ENCODE measurements at places on chromosomes 2 and 18.

GRCh38 chr2:27080140-27080469 is 1.7 kb downstream of the EMILIN1 start:
- no peak for DNase-seq

DNA sequence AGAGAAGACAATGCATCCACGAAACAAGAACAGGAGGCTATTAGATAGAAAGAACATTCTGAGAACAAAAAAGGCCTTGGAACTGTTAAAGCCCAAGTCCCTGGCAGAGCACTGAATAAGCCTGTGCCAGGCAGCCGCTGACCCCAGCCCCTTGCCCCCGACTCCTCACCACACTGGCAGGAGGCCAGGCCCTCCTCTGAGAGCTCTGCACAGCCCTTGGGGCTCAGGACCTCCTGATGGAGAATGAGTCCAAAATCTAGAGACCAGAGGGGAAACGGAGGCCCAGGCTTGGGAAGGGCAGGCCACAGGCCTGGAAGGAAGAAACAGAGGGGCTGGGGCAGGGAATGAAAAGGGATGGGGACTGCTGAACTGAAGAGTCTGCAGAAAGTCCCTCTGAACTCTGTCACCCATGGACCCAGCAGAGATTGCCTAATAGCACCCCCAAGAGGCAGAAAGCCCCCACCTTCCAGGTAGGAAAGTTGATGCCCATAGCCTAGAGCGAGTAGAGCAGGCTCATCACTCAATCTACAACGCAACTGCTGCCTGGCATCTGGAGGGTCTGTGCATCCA is 18.3 kb upstream of the TNS1 start:
- DNase-seq = no peak

DNA sequence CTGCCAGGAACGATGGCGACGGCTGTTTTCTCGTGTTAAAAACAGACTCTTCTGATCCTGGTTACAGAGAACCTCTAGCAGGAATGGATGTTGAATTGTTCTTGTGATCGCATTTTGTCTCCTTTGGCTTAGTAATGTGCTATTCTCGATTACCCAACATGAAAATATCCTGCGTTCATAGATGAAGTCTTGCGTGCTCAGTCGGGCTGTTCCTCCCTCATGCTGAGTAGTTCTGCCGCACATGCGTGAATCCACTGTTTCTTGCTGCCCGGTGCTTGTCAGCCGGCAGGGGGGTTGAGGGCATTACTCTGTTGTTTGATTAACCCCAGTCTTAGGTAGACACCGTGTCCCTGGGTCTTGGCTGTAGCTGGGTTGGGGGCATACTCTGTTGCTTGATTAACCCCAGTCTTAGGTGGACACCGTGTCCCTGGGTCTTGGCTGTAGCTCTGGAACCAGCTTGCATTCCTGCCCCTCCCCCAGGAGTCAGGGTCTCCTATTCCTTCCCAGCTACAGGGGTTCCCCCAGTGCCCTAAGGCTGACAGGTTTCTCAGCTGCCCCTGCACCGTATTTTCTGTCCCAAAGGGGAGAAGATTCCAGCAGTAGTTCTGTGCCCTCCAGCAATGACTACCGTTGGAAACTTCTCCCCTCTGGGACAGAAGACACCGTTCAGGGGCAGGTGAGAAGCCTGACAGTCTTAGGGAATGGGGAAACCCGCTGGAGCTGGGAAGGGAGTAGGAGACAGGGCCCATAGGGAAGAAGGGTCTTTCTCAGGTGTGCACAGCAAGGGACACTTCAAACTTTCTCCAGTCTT is 22.1 kb upstream of the ASB1 start:
- no peak for DNase-seq

GRCh38 chr18:42164556-42164955 is 209.5 kb downstream of the PIK3C3 start:
- DNase-seq = no peak

- DNase-seq = no peak
These were observed 948.3 kb downstream of the CNTNAP5 start for GRCh38 chr2:124973396-124973795.

DNA sequence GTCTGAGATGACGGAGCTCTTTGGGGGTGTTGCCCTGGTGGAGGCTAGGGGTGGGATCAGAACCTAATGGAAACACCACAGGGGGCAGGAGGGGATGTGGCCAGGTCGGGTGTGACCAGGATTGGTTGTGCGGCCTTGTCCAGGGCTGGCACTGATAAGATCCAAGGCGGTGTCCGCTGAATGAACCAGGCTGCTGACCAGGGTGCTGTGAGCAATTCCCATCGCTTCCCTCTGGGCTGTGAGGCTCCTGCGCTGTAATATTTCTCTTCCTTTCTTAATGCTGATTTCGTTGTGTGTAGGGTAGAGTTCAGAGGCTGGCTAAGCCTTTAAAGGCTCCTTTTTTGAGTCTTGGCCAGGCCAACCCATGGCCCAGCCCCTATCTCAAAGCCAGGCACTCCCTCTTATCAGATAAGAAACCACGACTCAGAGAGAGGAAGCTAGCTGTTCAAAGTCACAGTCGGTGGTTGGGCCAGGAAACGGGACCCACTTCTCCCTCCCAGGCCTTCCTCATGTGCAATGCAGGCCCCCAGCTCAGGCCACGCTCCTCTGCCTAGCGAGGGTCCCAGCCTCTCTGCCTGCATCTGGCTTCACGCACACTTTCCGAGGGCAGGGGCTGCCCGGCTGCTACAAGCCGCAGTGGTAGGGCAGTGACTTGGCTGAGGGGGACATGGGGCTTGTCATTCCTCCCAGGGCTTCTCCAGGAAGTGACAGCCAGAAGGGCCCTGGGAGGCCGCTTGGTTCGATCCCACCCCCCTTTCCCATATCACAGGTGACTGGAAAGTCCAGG is 26.0 kb upstream of the FOSL2 start:
- DNase-seq = peak; percentile 96

DNA sequence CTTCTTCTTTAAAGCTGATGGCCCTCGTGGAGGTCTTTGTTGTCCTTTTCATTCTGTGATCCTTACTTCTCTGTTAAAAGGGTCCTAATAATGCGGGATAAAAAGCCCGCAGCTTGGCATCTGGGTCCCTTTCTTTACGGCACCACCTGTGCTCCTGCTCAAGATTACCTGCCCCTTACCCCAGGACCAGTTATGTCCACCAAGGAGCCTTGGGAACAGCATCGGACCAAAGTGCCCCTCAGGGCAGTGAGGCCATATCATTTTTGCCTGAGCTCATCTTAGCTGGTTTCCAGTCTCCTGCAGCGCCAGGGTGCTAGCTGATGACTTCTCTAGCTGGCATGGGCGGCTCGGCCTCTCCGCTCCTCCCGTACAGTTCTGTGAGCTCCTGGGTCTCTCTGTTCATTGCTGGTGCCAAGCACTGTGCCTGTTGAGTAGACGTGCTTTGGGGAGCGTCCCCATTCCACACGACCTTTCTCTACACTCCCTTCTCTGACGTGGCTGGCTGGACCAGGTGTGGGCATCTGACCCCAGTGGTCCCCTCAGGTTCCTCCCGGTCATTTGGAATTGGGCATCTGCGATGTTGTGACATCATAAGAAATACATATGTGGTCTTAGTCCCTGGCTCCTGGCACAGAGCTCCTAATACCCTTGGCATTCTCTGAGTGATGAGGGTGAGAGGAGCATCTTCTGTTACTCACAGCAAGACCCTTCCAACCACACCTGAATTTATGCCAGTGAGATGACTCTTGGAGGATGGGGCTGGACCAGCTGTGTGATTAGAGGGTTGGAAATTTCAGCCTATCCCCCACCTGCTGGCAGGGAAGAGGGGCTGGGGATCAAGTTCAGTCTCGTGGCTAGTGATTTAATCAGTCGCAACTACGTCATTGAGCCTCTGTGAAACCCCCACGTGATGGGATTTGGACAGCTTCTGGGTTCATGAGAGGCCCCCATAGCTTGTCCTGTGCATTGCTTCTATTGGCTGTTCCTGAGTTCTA is 134.2 kb upstream of the HS6ST1 start:
- no peak for DNase-seq

DNA sequence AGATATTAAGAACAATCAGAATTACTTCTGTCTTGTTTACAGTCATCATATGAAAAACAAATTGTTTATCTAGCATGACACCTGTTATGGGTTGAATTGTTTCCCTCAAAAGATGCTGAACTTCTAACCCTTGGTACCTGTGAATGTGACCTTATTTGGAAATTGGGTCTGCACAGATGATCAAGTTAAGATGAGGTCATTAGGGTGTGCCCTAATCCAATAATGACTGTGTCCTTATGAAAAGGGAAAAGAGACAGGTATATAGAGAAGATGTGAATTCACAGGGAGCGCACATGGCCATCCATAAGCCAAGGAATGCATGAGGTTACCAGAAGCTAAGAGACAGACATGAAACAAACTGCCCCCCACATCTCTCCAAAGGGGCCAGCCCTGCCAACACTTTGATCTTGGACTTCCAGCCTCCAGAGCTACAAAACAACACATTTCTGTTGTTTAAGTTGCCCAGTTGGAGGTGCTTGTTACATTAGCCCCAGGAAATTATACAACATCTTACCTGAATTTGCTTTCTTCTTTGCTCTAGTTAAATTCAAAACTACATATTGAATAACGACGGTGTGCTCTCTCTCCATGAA is 2.3 kb upstream of the HPCAL1 start:
- no peak for DNase-seq

GRCh38 chr2:121903037-121903689 is 147.7 kb downstream of the TSN start:
- DNase-seq = no peak

GRCh38 chr2:190545555-190546385 is 11.2 kb upstream of the NEMP2 start:
- DNase-seq = no peak

DNA sequence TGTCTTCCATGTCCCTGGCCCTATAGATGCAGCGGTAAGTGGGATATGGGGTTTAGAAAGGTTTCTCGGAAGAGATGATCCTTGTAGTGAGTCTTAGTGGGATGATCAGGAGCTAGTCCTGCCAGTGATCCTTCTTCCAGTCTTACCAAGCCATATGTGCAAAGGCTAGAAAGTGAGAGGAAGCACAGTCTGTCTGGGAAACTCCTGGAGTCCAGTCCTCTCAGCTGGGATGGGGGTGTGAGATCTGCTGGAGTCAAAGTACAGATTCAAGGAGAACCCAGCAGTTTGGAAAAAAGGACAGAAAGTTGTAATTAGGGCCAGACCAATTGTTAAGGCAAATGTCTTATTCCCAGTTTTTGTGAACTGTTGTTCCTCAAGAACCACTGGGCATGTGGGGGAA is 83.3 kb downstream of the LIMS1 start:
- no peak for DNase-seq

- no peak for DNase-seq
These were observed 204 bp downstream of the FAM110C start for GRCh38 chr2:46131-46470.

DNA sequence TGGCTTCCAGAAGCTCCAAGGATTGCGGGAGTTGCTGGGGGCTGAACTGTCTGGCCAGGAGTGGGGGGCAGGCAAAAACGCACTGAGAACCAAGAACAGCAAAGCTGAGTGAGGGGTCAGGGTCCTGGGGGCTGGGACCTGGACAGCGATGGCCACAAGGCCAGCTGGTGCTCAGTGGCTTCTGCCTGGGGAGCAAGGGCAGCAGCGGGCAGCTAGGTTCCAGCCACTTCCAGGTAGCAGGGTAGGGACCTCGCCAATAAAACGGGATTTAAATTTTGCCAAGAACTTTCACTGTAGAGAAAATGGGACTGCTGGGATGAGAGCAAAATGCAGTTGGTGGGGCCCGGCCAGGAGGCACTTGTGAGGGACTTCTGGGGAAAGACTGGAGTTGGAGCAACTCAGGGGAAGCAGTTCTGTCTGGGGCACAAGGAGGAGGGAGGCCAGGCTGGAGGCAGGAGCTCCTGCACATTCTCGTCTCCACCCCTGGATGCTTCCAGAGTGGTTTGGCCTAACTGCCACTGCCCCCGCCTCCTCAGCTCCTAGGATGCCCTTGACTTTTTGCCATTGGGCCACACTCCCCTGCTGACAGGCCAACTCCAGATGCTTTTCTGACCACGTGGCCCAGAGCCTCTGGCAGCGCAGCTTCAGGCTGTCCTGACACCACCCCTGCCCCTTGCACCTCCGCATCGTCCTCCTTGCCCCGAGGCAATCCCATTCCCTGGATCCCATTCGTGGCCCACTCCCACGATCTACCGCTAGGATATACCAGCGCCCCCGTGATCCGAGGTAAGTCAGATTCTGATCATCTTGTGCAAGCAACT is 5.5 kb upstream of the CCDC74A start:
- no peak for DNase-seq

DNA sequence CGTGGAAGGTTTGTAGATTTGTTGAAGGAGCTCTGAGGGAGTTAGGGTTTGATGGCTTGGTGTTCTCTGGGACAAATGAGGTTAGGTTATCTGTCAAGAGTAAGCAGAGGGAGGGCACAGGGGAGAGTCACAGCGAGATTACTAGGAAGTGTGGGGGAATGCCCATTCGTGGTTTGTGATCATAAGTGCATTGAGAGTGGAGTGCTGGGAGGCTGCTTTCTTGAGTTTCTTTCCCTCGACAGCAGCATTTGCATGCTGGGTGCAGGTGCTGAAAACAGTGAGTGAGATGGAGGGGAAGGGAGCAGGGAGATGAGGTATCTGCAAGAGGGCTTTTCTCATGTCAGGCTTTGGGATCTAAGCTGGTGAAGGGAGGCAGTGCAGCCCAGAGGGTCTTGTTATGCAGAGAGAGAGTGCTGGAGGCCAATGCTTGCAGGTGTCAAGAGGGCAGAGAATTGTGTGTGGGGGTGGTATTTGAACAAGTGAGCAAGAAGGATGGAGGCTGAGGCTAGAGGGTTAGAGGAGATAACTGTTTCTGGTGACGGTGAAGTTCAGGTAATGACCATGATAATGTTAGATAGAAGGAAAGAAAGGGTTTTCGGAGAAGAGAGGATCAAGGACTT is 8.8 kb downstream of the RALB start:
- peak; percentile 44 for DNase-seq

DNA sequence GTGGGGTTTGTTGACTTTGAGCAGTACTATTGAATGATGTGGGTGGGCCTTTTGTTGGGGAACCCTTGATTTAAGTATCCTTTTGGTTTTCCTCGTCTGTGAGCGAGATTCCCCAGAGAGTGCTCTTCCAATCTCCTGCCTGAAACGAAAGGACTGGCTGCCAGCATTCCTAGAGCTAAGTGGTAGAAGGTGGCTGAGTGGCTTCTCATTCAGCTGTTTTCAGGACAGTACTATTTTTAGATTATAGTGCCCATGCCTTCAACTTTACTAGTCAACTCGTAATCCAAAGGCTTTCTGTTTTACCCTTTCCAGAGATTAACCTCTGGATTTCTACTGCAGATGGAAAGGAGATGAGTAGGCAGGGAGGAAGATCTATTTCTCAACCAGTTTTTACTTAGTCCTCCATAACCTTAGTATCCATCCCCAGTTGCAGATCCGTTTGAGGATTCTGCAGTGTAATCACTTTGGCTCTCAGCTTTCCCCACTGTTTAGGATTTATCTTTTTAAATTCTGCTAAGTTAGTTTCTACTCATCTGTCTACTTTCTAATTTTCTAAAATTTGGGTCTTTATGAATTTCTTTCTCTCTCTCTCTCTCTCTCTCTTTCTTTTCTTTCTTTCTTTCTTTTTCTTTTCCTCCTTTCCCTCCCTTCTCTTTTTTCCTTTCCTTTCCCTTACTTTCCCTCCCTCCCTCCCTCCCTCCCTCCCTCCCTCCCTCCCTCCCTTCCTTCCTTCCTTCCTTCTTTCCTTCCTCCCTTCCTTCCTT is 9.2 kb downstream of the SLC4A1AP start:
- DNase-seq = no peak

All from hematopoietic multipotent progenitor cell treated with erythropoietin and hydrocortisone succinate and interleukin-3 and kit ligand, for 8 days (in vitro differentiated cells).